Caki2 (cell line): ENCODE measurements at places on chromosomes 11 and 22.

DNA sequence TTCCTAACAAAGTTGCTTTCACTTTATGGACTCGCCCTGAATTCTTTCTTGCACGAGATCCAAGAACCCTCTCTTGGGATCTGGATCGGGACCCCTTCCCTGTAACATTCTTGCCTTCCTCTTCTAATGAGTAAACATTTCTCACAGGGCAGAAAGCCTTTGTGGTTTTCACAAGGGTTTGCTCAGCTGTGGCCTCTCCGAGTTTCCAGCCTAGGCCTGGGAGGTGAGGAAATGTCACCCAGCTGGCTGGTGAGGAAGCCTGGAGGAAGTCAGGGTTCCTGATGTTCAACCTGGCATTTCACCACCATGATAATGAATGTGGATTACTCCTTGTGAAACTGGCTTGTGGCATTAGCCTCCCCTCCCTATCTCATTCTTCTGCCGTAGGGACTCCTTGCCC, 224.9 kb downstream of the DSCAML1 start:
- no peak for DNase-seq

DNA sequence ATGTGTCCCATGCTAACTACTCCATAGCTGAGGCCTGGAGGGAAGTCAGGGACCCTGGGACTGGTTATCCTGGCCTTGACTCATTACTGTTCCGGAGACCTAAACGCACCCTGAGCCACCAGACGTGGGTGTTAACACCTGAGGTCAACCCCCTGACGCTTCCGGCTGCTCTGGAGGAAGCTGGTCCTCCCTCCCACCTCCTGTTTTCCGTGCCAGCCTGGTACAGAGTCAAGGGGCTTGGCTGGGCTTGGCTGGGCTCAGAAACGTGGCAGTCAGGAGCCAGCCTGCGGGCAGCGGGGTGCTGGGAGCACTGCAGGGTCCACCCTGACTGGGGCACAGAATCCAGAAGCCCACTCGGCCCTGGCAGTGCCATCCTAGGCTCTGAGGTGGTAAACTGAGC, 2.6 kb downstream of the TMPRSS4 start:
- no peak for DNase-seq

DNA sequence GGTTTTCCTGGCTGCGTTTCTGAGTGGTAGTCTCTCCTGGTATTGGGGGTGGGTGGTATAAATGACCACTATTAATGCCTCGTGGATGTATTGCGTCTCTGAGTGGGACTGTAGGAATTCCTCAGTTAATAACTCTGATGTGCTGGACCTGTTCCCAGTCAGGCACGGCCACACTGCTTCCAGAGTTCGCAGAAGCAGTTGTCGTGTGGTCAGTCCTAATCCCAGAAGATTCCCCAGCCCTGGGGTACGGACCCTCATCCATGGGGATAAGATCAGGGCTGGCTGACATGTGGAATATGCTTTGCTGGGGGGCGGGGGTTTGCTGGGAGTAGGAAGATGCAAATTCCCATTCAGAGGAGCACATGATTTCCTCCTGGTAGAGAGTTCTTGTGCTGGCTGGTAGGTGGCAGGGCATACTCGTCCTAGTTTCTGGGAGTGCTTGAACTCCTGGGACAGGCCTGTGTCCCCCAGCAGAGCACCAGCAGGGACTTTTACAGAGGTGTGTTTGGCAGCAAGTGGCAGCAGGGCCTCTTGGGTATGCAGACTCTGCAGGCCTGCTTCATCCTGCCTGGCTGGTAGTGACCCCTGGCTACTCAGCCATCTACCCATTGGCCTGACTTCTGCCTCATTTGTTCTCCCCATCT, 157.4 kb downstream of the NAV2 start:
- no peak for DNase-seq

DNA sequence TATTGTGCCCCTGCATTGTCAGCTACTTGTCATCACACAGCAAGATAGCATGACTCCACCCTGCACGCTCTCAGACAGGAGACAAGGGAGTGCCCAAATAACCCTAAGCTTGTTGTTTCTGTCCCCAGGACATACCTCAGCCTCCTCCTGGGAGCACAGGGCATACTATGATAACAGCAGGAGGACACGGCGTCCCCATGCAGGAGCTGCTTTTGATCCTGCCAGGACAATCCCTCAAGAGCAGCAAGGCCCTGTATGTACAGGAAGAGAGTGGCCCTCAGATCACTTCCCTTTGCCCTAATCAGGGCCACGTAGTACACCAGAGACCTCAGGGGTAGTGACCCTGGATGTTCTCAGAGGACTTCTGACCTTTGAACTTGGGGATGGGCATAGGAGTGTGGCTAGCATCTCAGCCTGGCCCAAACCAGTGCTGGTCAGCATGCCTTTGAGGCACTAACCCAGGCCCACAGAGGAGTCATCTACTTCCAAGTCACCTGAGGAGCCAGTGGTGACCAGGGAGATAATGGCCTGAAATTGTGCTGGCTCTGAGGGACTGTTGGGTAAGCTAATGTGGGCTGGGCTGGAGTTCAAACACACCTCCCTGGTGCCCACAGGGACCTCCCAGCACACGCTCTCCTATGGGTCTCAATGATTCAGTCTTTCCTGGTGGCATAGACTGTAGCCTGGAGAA, 9.2 kb downstream of the APOA4 start:
- DNase-seq = no peak

DNA sequence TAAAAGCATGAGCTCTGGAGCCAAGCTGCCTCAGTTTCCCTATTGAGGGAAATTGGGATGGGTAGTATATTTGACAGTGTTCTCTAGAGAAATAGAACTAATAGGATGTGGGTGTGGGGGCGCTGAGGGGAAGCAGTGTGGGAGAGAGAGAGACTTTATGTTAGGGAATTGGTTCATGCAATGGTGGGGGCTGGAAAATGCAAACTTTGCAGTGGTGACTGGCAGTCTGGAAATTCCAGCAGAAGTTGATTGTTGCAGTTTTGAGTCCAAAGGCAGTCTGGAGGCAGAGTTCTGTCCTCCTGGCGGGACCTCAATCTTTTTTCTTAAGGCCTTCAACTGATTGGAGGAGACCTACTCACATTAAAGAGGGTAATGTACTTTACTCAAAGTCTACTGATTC, 59.4 kb upstream of the SYT13 start:
- DNase-seq = no peak

DNA sequence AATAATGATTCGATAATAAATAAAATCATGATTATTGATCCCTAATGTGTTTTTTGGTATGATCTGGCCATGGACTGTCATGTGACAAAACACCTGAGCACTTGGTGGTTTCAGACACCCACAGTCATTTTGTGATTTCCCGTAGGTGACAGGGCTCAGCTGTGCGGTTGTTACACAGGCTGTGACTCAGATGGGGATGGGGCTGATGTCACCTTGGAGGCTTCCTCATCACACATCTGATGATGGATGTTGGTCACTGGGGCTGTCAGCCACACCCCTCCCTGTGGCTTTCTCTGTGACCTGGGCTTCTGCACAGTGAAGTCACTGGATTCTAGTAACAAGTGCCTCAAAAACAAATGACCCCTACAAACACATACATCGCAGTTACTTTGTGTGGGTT, 995.1 kb downstream of the BRD1 start:
- DNase-seq = no peak

DNA sequence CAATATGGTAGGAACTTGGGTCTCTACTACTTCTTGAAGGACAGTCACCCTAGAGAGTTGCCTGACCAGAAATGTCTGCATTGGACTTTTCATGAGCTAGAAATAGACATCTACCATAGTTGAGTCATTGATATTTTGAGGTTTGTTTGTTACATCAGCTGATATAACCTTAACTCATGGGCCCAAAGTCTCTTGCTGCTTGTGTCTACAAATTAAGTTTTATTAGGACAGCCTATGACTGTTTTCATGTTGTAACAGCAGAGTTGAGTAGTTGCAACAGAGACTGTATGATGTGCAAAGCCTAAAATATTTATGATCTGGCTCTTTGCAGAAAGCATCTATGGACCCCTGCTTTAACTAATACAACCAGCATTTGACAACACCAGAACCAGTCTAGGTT, 155.3 kb downstream of the MIAT start:
- DNase-seq = no peak

- no peak for DNase-seq
These were observed 54.4 kb downstream of the GRAMD1B start for GRCh38 chr11:123484448-123484847.
